GM20000 (cell line): ENCODE measurements at places on chromosomes 6 and 20.
A peak's percentile ranks its signal among the peaks of the same experiment; 100 is the strongest.

- no peak for DNase-seq
Observed at GRCh38 chr6:86780923-86781322, 156.4 kb upstream of the HTR1E start.

DNA sequence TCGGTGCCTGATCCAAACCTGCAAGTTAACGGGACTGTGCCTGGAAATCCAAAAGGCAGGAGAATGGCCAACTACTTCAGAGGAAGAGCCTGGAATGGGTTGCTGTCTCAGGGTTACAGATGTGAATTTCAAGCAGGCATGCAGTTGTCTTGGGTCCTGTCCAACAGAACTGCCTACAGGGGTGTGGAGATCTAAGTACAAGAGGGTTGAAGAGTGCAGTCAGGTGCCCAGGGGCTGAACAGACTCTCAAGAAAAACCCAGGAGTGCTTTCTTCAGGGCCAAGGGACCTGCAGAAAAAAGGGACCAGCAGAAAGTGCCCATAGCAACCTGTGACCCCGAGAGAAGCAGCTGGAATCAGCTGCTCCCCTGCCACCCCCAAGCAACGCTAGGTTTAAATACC is 71.0 kb downstream of the PREP start:
- no peak for DNase-seq

DNA sequence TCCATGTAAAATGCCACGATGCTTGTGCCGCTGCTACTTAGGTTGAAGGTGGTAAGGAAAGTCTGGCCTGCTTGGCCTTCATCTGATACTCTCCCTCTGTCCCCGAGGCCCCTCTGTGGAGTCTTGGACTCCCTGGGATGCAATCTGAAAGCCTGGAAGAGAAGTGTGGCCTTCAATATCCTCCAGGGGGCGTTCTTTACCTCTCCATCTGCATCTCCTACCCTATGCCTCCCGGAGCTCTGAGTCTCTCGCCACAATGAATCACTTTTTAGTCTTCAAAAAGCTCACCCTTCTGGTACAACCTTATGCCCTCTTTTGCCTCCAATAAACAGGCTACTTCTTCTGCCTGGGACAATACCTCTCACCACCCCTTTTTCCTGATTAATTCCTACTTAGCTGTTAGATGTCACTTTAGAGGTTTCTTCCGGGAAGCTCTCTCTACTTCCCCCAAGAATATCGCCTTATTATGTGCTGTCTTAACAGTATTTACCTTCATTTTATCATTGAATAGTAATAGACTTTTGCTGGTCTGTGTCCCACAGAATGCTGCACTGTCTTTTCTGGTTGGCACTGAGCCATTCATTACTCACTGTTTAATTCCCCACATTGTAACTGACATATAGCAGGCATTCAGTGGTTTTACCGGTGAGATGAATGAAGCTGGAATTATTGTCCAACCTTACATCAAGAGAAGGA is 13.9 kb upstream of the ATG5 start:
- peak; percentile 66 for DNase-seq

DNA sequence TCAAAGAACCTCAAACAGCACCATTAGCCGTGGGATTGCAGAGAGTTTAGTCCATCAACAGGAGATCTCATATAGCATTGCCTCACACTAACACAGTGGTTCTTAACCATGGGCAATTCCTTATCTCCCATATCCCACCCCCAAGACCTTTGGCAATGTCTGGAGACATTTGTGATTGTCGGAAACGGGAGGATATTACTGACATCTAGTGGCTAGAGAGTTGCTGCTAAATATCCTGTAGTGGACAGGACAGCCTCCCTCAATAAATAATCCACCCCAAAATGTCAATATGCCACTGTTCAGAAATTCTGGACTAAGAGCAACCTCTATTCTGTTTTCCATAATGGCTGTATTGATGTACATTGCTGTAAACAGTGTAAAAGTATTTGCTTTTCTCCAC is 210.1 kb upstream of the CCN2 start:
- peak; percentile 7 for DNase-seq

DNA sequence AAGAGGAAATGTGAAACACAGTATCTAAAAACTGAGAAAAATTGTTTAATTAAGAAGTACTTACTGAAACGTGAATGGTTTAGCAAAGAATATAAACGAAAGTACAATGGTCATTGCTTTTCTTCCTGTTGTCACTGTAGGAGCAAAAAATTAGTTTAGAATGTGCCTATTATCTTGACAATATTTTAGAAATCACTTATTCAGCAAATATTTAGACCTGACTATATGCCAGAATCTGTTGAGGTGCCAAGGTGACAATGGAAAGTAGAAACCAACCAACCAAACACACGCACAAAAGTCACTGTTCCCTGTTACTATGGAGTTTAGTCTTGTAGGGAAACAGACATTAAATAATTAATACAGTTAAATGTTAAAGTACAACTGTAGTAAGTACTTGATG is 20.5 kb downstream of the SLC35B3 start:
- DNase-seq, result no peak

GRCh38 chr6:8086755-8087306 is 15.5 kb downstream of the EEF1E1 start:
- DNase-seq, result no peak

- peak; percentile 63 for DNase-seq
Observed at GRCh38 chr6:170147832-170148708, 142.8 kb downstream of the DLL1 start.

GRCh38 chr6:33846226-33846625 is 42.4 kb upstream of the MLN start:
- DNase-seq, result no peak

DNA sequence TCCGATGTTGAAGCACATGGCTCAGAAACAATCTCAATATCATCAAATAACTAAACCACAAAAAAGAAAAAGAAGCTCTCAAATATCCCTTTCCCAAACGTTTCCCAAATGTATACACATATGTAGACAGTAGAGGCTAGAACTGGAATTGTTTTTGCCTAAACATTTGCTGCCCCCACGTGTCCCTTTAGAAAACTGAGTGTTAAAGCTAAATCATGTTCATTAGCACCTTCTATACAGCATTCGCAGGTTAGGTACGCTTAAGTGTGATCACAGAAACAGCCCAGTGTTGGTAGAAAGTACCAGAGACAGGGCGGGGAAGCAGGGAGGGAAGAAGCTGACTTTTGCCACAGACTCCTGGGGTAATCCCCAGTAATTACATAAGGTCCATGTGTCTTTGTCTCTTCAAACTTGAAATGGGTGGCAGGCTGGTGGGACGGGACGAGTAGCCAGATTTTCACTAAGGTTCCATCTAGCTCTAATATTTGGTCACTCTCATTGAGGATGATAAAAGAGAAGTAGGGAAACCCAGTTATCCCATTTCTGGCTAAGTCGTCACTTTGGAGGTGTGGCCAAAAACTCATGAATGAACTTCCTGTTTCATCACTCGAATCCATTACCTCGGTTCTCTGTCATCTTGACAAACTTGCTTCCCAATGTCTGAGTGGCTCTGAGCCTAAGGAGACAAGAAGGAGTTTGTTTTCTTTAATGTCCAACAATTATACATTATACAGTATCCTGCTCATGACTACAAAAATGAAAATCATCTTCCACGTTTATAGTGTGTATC is 15.0 kb upstream of the TFAP2A start:
- peak; percentile 63 for DNase-seq

GRCh38 chr6:106564476-106564875 is 64.8 kb downstream of the RTN4IP1 start:
- DNase-seq, result no peak

DNA sequence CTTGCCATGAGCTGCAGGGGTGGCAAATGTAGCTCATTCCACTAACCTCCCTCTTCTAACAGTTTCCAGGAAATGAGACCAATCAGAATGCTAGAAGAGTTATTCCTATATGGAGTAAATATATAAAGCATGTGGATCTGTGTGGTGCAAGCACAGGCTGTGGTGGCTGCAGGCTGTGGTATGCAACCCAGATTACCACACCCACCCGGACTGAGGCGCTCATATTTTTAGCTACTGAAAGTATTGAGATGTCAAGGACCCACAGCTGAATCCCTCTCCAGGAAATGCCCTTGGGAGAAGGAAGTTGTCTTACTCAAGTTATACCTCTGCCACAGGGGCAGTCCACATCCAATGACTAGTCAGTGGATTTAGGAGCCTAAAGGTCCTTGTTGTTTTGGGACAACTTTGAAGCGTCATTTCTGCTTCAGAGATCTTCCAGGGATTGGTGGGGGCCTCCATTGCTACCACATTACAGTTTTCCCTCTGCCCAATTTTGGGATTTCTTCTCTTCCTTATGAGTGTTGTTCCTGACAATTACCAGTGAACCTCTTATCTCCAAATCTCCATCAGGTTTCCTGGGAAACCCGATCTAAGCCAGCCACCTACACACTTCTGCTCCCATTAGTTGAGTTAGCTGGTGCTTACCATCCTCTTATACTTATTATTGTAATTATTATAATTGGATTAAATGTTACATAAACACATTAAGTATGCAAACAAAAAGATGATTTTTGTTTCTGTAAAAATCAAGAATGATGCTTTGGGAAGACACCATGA is 12.1 kb upstream of the REPS1 start:
- DNase-seq, result no peak
